ENCODE measurements at places on chromosomes 3 and 15. TPM values are rescaled to one million over a fixed set of nuclear protein-coding genes. Genes with fewer than 3 reads are reported as not detected.

GRCh38 chr3:107683447-107683846, 160.7 kb downstream of the BBX start:
- DNase-seq = no peak

- DNase-seq = no peak
Measured at GRCh38 chr3:101182734-101183133, 137.6 kb downstream of the IMPG2 start.

- DNase-seq = peak; percentile 97
Measured at GRCh38 chr15:74127255-74127953, 3.0 kb upstream of the ISLR2 start.

DNA sequence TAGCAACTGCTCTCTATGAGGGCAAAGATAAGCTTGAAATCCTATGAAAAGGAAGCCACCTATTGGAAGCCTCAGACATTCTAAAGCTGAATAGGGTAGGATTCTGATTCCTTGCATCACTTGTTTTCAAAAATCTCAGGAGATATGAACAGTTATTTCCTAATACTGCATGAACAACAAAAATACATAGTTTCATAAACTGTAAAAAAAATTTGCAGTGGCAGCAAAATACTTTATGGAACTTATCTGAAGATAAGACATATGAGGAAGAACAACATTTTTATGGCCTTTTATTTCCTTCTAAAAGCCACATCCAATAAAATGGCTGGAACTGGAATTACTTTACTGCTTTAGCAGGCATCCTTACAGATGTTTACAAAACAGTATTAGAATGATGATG, 29.9 kb downstream of the AP3S2 start:
- no peak for DNase-seq

SLITRK3 gene
- 0.12 TPM for total RNA-seq

GPR149 gene
- total RNA-seq = 0.14 TPM

Measured in type B pancreatic cell (in vitro differentiated cells).